GM12865 (cell line): ENCODE measurements at places on chromosomes 7 and 10.

DNA sequence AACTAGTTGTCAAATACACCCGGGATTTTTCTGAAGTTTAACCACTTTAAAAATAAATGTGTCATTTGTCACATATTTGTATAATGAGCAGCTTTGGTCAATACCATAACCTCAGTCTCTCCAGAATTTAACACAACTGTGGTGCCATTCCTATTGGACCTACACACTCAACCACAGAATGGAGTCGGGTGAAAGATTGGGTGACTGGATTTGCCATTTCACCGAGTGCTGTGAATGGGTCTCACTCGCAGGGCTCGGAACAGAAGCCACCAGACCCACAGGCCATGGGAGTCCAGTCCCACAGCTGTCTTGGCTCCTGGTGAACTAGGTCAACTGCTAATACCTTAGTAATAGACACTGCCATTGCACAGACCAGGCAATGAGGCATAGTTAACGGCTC, 298.4 kb downstream of the CCDC3 start:
- DNase-seq: no peak

DNA sequence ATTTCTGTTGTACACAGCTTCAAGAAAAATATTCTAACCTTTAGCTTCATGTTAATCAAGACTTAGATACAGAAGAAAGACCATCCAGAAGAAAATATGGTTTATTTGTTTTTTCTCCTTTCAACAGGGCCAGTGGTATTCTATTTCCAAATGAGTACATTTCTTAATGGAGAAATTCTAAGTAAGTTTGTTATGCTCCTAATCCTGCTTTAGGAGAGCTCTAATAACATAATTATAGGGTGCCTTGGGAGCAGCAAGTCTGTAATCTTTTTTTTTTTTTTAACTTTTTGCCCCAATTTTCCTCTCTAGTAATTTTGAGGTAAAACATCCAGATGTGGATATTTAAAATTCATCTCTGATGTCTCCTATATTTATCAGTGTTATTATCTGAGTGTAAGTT, 98.1 kb downstream of the ADD3 start:
- no peak for DNase-seq

- DNase-seq: no peak
Observed at GRCh38 chr7:42770114-42770513, 141.8 kb downstream of the C7orf25 start.

GRCh38 chr7:30312178-30312577, 27.8 kb downstream of the ZNRF2 start:
- no peak for DNase-seq
